ENCODE measurements at places on chromosomes 3 and 15.

GRCh38 chr15:33211176-33211808, 16.8 kb upstream of the FMN1 start:
- DNase-seq, result no peak

DNA sequence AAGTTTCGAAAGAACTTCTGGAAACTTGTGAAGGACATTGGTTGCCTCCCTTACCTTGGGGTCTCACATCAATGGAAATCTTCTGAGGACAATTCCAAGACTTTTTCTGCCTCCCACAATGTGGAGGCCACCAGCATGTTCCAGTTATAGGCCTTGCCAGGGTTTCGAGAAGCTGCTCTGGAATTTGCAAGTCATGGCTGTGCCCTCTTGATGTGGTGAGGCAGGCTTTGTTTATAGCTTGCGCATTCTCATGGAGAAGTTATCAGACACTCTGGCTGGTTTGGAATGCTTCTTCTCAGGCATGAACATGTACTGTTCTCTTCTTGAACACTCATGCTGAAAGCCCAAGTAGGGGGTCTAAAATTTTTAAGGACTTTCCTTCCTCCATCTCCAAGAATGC, 4.1 kb downstream of the CXCR6 start:
- DNase-seq, result no peak

DNA sequence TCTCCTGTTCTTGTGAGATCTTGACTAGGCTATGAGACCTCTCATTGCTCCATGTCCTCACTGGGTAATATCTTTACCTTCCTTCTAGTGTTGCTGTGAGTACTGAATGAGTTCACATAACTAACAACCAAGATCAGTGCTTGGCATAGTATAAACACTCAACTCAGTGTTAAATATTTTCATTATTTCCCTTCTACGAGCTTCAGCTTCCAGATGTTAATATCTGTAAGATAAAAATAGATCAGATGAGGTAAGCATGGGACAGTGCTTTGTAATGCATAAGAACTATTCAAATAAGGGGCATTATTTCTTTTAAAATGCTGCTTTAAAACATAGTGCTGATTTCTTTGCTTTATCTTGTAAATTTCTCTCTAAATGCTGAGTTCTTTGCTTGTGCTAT, 130.8 kb downstream of the DIPK2A start:
- no peak for DNase-seq

GRCh38 chr3:193240850-193241706, at the start of gene PLAAT1:
Gene PLAAT1 (plus strand): TSS chr3:193241222. CDS start chr3:193255651, 14,429 bp downstream.
- DNase-seq, result peak; percentile 21

DNA sequence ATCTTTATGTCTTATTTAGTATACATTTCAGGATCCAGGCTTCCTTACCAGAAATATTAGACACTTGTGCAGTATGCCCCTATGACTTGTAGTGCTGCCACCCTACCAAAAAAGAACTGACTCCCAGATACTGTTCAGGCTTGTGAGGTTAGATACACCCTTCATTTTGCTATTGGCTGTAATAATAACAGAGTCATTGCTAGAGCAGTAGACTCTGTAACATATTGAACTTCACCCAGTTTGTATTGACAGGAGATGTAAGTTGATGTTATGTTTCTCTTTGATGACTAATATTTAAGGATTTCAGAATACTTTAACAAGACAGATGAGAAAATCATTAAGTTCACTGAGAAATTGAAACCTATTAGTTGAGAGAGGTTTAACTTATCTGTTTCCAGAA, 32.9 kb downstream of the RNF111 start:
- DNase-seq, result no peak

- DNase-seq, result no peak
These were observed 480.7 kb upstream of the SUCLG2 start for GRCh38 chr3:68135067-68135466.

DNA sequence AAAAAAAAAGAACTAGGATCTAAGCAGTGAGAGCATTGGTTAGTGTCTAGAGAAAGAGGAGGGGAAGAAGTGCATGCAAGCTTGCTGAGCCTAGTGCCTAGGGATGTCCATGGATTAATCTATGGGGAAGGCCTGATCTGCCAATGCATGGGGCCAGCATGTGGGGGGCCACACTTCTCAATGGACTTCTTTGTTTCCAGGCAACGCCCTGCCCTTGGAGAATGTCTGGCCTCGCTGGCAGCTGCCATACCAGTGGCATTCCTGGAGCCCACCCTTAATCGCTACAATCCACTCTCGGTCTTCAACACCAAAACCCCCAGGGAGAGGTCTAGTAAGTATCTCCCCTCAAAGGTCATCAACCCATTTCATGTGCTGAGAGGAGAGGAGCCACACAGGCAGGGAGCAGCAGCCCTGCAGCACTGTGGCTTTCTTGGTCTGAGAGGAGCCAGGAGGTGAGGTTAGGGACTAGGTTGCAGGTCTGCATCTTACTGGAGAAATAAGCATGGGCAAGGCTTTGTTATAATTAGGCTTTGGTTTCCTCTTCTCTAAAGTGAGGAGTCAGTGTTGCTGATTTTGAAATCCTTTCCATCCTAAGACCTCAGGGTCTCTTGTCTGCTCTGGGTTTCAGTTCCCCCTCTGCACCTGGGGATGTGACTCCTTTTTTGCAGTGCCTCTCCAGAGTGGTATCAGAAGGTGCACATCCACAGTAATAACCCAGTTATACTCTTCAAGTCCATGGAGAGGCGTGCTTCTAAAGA, 188.1 kb upstream of the CHRM5 start:
- no peak for DNase-seq

- DNase-seq, result no peak
These were observed 14.6 kb downstream of the LSG1 start for GRCh38 chr3:194657439-194657838.

- no peak for DNase-seq
These were observed 143.2 kb downstream of the TUSC7 start for GRCh38 chr3:116852803-116853202.

DNA sequence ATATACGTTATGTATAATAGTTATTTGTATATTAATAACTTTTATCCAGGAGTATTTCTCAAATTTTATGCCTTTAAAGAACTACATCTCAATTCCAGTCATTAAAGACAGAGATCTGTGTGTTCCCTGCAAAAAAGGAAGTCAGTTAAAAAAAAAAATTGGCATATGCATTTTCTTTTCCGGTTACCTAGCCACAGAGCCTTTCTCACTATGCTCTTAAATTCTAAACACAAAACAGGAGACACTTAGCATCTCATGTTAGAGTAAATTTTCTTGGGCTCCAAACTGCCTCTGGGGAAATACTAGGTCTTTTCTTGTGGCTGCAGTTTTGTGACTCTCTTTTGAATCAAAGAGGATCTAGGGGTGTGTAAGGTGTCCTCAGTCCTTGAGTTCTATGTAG, 105.9 kb downstream of the KCNH8 start:
- DNase-seq, result no peak

DNA sequence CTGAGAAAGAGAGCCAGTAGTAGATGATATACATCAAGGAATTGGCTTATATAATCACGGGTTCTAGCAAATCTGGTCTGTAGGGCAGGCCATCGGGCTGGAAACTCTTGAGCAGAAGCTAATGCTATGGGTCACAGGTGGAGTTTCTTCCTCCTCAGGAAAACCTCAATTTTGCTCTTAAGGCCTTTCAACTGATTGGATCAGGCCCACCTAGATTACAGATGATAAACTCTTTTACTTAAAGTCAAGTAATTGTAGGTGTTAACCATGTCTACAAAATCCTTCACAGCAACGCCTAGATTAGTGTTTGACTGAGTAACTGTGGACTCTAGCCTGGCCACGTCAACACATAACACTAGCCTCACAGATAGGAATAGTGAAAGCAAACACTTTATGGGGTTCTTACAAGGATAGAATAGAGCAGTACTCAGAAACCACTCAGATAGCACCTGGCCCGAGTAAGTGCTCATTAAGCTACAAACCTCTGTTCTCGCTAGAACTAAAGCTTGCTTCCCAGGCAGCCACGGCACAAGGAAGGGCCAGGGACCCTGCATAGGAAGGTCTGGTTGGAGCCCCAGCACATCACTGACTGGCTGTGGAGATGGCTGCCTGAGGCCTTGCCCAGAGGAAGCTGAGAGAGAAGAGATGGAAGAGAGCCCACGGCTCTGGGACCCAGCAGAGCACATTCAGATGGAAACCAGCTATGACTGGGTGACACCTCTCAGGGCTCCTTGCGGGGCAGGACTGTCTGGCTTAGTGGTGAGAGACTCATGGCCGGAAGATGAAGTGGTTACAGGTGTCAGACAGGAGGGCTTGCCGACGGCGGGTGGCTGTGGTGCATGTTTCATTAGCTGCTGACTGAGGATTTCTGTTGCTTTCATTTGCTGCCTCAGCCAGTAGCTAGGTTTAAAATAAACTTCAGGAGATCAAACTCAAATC, 202.5 kb upstream of the TLE3 start:
- DNase-seq, result no peak
